NCI-H187 (cell line): ENCODE measurements at places on chromosomes 12 and 14.

DNA sequence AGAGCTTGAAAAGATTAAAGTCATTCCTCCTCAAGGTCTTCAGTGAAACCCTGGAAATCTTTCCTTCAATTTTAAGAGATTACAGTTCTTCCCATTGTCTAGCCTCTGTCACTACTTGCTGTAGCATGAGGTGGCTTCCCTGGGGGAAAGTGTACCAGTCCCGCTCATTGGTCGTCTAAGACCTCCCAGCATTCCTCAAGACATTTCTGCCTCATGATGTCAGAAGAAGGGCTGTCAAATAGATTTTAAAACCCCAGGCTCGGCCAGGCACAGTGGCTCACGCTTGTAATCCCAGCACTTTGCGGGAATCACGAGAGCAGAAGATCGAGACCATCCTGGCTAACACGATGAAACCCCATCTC, 46.7 kb downstream of the SMUG1 start:
- DNase-seq = no peak

GRCh38 chr12:100859063-100859627, 64.6 kb downstream of the ANO4 start:
- DNase-seq = no peak

DNA sequence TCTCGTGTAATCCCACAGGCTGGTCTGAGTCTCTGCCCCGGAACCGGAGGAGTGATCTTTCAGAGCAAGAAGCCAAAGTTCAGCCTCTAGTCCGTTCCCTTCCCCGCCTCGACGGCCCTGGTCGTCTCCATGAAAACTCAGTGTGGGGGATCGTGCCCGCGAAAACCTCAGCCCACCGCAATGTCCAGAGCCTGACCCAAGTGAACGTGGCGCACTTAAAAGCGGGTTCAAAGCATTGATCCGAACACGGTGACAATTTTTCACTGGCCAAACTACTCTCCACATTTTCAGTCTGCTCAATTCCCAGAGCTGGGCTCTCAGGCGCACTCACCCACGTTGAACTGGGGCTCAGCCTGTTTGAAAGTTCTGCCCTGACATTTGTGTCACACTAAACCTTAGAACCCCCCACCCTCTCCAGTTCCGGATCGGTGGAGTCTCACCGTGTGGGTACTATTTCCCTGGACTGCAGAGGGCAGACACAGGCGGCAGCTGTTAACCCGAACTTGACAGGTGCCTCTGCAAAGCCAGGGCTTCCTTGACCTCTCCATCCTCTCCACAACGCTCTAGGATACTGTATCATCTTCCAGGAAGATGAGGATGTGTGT, 886 bp upstream of the PRICKLE1 start:
- no peak for DNase-seq

DNA sequence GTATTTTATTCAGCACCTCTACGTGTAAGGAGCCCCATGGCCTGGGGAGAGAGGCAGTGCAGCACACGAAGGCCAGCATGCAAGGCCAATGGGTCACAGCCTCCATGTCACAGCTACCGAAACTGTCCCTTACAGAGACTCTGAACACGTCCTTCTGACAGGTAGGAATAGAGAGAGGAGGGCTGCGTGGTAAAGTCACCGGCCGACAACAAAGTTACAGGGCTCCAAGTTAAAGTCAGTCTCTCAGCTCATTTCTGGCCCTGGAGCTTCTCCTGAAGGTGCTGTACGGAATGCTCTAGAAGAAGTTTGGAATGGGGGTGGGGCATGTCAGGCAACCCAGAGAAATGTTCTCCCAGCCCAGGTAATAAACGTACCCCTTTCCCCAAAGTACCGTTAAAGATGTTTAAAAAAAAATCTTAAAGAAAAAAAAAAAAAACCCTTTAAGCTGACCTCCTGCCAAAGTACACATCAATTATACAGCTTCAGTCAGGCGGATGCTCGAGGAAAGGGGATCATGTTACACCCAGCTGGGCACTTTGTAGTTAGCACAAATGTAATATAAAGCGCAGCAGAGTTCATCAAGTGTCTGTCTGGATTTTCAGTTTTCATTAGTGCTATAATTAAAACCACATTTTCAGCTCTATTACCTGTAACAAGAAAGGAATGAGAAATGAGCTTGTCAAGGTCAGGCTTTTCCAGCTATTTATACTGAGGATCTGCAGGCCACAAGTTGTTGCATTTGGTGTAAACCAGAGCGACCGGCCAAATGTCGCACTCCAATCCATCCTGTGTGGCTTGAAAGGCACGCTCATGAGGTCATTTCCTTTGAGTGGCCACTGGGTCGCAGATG, 53.3 kb upstream of the CDKN3 start:
- DNase-seq = peak; percentile 75

DNA sequence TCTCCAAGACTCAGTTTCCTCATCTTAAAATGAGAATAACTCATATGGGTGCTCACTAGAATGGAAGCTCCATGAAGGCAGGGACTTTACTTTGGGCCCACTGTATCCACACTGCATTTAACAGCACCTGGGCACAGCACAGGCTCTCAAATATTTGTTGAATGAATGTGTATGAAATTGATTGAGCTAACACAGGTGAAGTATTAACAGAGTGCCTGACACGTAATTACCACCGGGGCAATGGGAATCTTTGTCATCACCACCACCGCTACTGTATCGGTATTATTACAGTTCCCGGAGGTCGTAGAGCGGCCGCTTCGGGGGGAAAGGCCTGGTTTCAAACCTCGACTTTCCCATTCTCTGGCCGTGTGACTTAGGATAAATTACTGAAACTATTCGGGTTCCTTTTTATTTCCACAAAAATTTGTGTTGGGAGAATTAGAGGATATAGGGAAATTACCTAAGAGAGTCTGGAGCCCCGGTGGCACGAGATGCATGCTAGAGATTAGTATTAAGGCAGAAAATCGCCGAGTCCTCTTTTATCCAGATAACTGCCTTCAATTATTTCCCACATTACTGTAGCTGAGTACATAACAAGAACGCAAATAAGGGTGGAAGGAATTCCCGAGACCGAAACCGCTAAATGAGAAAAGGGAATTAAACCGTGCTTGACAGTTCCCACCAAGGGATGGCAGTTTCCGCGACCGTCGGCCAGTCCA, 1.0 kb upstream of the RIC8B start:
- DNase-seq = no peak
